ENCODE measurements at places on chromosomes 1 and 21.

- DNase-seq: no peak
Measured at GRCh38 chr1:53604291-53604919, 134.6 kb downstream of the GLIS1 start.

GRCh38 chr1:20076710-20077461 is 6.9 kb downstream of the PLA2G5 start:
- DNase-seq: no peak

- peak; percentile 68 for DNase-seq
Measured at GRCh38 chr1:8987881-8988617, 38.2 kb downstream of the SLC2A7 start.

DNA sequence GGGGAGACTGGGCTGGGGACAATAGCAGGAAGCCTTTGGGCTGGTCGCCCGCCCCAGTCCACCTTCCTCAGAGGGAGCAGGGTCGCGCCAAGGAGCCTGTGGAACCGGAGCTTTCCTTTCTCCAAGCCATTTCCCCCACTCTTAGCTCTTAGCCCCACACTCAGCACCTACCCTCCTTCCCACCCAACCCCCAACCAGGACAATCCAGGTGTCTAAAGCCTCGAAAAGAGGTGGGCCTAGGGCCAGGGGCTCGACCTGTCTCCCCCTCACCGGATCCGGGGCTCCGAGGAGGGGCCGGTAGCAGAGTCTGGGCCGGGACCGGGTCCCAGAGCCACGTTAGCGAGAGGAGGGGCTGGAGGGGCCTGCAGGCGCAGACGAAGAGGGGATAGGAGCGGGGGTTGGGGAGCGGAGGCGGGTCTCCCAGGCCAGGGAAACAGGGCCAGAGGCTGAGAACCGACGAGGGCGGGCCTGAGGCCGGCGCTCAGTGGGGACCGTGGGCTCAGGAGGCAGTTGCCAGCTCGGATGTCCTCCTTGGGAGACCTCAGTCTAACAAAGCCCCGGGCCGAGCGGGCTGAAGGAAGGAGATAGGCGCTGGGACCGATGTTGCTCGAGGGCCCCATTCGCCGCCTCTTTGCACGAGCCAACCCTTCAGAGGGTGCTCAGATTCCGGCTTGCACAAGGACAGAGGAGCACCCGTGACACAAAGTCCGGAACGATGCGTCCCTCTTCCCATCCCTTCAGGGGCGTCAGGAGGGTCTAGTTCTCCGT is 943 bp downstream of the SEMA6C start:
- no peak for DNase-seq

DNA sequence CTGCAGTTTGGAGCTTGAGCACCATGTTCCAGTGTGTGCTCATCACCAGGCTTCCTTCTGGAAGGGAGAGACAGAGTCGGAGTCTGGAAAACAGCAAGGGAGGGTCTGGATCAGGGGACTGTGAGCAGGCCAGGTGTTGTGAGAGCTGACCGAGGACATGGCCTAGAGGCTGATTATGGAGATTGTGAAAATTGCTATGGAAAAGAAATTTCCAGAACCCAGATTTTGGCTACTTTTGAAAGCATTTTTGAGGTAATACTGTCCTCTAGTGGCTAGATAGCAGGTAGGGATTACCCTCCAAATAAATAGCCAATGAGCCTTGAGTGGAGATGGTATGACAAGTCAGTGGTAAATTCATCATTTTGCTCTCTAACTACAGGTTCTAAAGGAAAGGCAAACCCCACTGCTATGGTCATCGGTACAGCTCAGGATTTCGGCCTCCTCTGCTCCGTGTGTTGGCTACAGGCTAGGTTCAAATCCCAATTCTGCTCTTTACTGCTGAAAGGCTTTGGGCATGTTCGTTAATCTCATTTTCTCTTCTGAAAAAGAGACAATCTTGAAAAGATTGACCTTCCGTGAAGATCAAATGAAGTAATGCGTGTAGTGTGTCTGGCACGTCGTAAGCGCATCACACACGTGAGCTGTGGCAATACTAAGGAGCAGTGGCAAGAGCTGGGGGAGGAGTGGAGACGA is 1.0 kb upstream of the HAO2 start:
- no peak for DNase-seq

GRCh38 chr1:94418664-94419655 is 771 bp downstream of the ABCD3 start:
- DNase-seq: peak; percentile 32

GRCh38 chr1:107682467-107682866 is 282.5 kb downstream of the VAV3 start:
- DNase-seq: no peak

GRCh38 chr1:193156117-193156821 is 30.1 kb downstream of the B3GALT2 start:
- DNase-seq: no peak

DNA sequence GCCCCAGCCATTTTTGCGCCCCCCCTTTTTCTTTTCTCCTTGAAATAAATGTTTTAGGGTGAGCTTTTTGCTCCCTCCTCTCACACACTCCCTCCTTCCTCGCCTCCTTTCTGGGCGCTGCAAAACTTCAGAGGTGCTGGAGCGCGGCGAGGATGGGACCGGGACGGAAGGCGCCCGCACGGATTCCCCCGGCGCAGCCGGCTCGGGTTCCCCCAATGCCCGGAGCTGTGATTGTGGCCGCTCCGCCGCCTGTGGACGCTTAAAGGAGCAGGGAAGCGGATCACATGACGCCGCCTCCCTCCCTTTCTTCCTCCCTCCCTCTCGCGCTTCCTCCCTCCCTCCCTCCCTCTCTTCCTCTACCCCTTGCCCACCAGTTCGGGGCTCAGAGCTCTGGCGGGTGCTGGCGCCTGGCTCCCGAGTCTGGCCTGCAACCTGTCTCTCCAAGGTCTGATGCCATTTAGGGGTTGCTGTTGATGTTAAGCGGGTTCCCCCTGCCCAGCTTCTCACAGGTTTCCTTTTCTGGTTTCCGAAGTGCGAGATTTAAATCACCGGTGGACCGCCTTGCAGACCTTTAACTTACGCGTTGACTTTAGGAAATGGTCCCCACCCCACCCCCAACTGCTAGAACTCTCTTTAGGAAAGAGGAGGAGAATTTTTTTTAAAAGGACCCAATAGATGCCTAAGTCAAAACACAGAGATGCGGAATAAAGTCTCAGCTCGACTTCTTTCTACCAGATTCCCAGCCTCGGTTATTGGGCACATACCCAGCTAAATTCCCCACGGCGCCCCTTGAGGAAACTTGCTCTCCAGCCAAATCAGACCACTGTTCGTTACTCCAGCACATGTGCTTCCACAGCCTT is at the start of gene WLS:
TSS of gene WLS (minus strand) at position 235 of the 860 bp plus-strand sequence. CDS start at position 11, 224 bp downstream.
- DNase-seq: peak; percentile 84

GRCh38 chr1:160776178-160776577 is 19.8 kb upstream of the LY9 start:
- no peak for DNase-seq

GRCh38 chr1:183989078-183989577 is 48.4 kb downstream of the COLGALT2 start:
- no peak for DNase-seq

DNA sequence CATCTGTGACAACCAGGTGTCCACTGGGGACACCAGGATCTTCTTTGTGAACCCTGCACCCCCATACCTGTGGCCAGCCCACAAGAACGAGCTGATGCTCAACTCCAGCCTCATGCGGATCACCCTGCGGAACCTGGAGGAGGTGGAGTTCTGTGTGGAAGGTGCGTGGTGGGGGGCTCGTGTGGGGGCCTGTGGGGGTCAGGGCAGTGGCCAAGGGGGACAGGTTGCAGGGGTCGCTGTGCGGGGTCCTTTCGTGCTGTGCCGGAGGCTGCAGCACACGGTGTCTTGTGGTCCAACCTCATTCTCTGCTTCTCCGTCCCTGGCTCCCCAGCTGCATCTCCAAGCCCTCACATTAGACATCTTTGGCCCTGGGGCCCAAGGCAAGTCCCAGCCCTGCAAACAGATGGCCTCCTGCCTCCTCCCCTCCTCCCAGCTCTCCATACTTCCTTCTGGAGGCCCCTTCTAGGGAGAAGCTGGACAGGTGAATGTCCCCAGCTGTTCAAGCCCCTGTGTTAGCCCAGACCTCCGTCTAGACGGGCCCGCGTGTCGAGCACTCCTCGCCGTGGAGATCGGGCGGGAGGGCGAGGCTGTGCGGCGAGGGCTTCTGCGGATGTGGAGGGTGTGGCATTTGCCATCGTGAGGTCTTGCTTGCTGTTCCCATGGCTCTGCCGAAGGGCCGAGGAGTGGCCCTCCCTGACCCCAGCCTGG is 2.5 kb downstream of the AGRN start:
- no peak for DNase-seq

DNA sequence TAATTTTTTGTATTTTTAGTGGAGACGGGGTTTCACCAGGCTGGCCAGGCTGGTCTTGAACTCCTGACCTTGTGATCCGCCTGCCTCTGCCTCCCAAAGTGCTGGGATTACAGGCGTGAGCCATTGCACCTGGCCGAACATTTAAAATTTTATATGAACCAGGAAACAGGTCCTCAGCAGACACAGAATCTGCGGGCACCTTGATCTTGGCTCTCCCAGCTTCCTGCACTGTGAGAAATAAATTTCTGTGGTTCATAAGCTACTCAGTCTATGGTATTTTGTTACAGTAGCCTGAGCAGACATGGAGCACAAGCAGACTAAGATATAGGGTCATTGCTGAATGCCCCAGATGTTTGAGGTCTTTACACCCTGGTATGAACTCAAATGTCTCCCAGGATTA is 23.6 kb upstream of the CTH start:
- no peak for DNase-seq

DNA sequence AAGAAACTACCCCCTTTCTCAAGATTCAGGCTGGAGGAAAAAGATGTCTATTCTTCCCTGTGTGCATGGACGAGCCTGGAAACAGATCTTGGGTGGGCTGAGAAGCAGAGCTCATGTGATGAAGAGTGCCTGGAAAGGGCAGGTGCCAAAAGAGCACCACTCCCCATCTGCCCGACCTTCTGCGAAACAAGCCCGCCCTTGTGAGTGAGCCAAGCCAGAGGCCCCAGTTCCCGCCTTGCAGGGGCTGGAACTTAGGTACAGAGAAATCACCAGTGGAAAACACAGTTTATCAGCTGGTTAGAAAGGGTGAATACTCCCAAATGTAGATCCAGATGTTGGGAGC is 26.7 kb upstream of the A3GALT2 start:
- DNase-seq: no peak

DNA sequence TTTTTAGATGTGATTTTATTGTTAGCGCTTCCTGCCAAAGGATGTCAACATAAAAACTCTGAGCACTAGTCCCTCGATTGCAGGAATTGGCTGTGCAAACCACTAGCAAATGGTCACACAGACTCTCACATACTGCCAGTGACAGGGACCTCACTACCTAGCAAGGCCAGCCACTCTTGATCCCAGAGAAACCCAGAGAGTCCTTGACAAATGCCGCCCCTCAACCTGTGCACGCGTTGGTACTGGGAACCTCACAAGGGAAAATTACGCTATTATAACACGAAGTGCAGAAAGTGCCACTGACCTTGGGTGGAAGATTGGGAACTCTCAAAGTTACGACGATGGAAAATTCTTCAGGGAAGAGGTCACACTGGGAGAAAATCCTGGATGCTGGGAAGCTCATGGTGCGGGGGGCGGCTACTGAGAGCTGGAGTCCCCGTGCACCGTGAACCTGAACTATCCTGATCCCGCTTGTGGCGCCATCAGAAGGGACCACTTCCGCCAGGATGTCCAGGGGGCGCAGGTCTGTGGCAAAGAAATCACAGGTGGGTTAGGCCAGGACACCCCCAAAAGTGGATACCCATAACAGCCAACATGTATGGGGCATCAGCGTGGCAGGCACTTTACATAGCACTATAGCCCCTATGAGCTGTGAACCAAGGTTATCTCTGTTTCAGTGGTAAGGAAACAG is 5.9 kb upstream of the KRTAP10-4 start:
- no peak for DNase-seq

GRCh38 chr1:97816927-97817326 is 103.9 kb downstream of the DPYD start:
- no peak for DNase-seq

- no peak for DNase-seq
Measured at GRCh38 chr21:18917622-18918021, 514.0 kb upstream of the TMPRSS15 start.

DNA sequence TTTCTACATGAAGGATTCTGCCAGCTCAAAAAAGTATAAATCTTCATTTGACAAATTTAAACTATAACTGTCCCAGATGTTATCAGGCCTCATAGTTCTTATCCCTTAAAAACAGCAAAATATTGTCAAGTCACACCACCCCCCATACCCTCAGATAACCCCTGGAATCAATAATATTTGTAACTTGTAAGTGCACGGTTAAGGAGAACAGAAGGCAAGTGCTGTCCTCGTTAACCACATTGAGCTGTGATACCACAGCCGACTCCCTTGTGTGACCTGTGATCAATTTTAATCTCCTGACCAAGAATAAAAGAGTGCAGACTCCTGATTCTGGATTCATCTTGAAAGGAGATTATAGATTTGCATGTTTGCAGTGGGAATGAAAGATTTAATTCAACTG is 310.7 kb downstream of the DPYD start:
- DNase-seq: no peak

- no peak for DNase-seq
Measured at GRCh38 chr21:42084079-42084478, 13.0 kb downstream of the UMODL1 start.

GRCh38 chr1:44154049-44154448 is 12.6 kb upstream of the KLF18 start:
- no peak for DNase-seq

GRCh38 chr1:56496158-56496557 is 83.2 kb downstream of the PLPP3 start:
- no peak for DNase-seq

DNA sequence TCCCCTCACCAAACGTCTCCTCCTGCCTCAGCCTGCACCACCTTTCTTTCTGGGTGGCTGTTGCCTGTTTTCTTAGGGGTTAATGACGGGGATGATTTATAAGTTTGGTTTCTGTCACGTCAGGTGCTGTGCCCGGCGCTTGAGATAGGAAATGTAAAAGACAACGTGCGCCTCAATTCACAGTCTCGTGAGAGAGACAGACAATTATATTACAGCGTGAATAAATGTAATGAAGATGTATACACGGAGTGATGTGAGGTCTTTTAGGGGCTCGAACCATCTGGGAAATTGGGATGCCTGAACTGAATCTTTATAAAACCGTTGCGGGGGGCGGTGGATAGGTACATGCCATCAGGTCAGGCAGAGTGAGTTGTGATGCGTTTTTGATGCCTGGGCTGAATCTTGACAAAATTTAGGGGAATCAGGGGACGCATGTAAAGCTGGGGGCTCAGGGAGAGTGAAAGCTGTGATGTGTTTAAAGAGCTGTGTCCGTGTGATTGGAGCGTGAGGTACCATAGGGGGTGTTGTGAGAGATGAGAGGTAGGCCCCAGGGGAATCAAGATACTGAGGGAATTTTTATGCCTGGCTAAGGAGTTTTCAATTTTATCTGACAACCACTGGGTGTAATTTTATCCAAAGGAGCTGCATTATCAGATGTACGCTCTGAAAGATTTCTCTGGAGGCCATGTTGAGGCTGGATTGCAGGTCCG is 831 bp downstream of the TIPRL start:
- DNase-seq: no peak
